ENCODE measurements at places on chromosomes 13 and 19. TPM values are rescaled to one million over a fixed set of nuclear protein-coding genes. Genes with fewer than 3 reads are reported as not detected.

TNFSF11 gene
- total RNA-seq, result 0.14 TPM

GPR108 gene
- 25.5 TPM for total RNA-seq

MRPL57 gene
- total RNA-seq, result 61.7 TPM

TMEM143 gene
- 6.1 TPM for total RNA-seq

IGFL2 gene
- not detected for total RNA-seq

EFNB2 gene
- 22.4 TPM for total RNA-seq

GPR42 gene
- not detected for total RNA-seq

SLC7A10 gene
- total RNA-seq, result not detected

ATP8B3 gene
- total RNA-seq, result 6.1 TPM

NDUFA7 gene
- 39.4 TPM for total RNA-seq

GGN gene
- total RNA-seq, result 0.60 TPM

KLHL1 gene
- not detected for total RNA-seq

GSX1 gene
- total RNA-seq, result not detected

GPI gene
- 156 TPM for total RNA-seq

MBD3L2 gene
- not detected for total RNA-seq

TMEM59L gene
- 1.1 TPM for total RNA-seq

CGB5 gene
- 0.16 TPM for total RNA-seq

SIGLEC9 gene
- total RNA-seq, result 1.4 TPM

PMIS2 gene
- total RNA-seq, result not detected

ZNF524 gene
- total RNA-seq, result 18.8 TPM

PLPPR2 gene
- total RNA-seq, result 0.27 TPM

INSL3 gene
- total RNA-seq, result not detected

SHANK1 gene
- total RNA-seq, result 10.5 TPM

SLC46A3 gene
- 4.9 TPM for total RNA-seq

SYT5 gene
- total RNA-seq, result not detected

ATP8A2 gene
- 0.64 TPM for total RNA-seq

ZNF723 gene
- total RNA-seq, result not detected

ZNF527 gene
- 3.3 TPM for total RNA-seq

CARD8 gene
- 17.1 TPM for total RNA-seq

KLK12 gene
- total RNA-seq, result not detected

GIPC3 gene
- total RNA-seq, result 0.02 TPM

ARHGAP45 gene
- 1.4 TPM for total RNA-seq

CD70 gene
- total RNA-seq, result 136 TPM

KLK5 gene
- not detected for total RNA-seq

GARIN5A gene
- total RNA-seq, result 0.17 TPM

ACP7 gene
- total RNA-seq, result 6.4 TPM

PSG7 gene
- total RNA-seq, result not detected

PODNL1 gene
- total RNA-seq, result 0.23 TPM

ACOD1 gene
- total RNA-seq, result not detected

KCTD4 gene
- 0.07 TPM for total RNA-seq

ATP11A gene
- total RNA-seq, result 5.0 TPM

DAND5 gene
- total RNA-seq, result 0.31 TPM

ATXN8OS gene
- not detected for total RNA-seq

CAMSAP3 gene
- not detected for total RNA-seq

CPAMD8 gene
- not detected for total RNA-seq

C5AR1 gene
- total RNA-seq, result not detected

CNFN gene
- total RNA-seq, result not detected

Measured in HT1080 (cell line).